ENCODE measurements at places on chromosomes 7 and 10. TPM values are rescaled to one million over a fixed set of nuclear protein-coding genes. Genes with fewer than 3 reads are reported as not detected.

DNA sequence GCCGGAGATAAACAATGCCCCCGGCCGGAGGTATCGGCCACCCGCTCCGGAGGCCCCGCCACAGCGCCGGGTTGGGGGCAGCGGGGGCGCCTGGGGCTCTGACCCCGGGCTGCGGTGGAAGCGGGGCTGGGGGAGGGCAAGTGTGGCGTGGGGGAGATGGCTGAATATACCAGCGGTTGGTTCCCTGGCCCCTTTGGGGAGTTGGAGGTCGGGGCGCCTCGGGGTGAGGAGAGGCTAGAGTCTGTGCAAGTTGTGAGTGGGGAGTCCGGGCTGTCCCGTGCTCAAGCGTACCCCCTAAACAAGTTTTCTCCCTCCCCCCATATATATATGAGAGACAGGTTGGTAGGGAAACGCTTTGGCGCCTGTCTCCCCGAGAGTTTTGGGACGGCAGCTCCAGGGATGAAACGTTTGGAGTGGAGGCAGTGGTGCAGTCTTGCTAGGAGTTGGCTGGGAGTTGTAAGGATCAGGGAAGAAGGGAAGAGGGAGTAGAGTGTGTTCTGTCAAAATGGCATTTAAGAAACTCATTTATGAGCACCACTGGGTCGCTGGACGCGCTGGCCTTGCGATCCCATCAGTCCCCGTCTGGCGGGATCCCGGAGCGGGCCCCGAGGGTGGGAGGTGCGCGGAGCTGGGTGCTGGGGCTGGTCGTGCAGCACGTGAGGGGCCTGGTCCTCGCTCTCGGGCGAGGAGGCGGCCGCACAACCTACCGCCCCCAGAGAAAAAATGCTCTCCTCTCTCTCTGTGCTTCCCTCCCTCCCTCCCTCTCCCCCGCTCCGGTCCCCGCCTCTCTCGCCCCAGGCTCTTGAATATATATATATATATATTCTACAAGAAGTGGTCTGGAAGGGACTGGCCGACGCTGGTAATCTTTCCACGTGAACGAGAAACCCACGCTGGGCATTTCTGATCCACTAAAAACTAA is 1.1 kb downstream of the TET1 start:
- peak; percentile 16 for DNase-seq

GRCh38 chr7:87506246-87507180 is 31.0 kb upstream of the ABCB4 start:
- DNase-seq: no peak

DNA sequence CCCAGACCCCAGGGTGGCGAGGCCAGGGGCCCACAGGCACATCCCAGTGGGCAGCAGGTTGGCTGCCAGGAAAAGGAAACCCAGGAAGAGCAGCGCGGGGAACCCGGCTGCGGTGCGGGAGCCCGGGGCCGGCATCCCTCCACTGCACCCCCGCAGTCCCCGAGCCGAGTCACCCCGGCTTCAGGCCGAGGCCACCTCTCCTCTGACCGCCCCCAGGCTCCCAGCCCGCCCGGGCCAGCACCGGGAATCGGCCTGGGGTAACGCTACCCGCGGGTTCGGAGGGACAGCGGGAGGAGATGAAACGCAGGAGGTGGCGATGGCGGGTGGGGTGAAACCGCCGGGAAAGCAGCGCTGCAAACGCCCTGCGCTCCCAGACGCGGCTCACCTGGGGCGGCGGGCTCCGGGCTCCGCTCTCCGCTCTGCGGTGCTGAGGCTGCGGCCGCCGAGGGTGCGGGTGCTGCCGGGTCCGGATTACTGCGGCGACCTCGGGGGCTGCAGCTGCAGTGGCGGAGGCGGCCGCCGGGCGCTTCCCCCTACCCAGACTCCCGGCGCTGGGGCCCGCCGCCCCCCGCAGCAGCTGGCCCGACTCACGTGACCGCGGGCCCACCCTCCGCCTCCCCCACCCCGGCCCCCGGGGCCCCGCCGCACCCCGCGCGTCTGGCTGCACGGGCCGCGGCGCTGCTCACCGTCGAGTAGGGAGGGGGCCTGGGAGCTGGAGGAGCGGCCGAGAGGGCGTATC is at the start of gene SCRN1:
TSS of gene SCRN1 (minus strand) at position 545 of the 739 bp plus-strand sequence. CDS start 20,734 bp downstream, outside the sequence.
- no peak for DNase-seq

The SFRP4 gene
- 16.3 TPM for total RNA-seq

The PDE6C gene
- not detected for total RNA-seq

The FBXO24 gene
- 0.69 TPM for total RNA-seq

The NRAP gene
- total RNA-seq: 0.11 TPM

The ITGA8 gene
- 25.9 TPM for total RNA-seq

All from adrenal gland (tissue), 19 donors.